Aorta (tissue), 5 donors: ENCODE measurements at places on chromosomes 6 and 20. TPM values are rescaled to one million over a fixed set of nuclear protein-coding genes. Genes with fewer than 3 reads are reported as not detected.

DNA sequence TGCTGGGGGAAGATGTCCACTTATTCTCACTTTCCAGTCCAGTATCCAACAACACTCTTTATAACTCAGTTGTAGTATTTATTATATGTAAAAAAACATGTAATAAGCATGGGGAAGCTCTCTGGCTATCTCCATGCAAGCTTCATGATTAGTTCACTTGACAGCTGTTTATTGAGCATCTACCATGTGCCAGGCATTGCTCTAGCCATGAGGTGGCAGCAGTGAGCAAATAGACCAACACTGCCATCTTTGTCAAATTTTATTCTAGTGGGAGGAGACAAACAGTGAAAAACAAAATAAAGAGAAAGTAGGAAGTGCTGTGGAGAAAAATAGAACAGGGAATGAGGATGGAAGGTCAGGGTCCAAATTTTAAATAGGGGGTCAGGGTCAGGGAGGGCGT is 131.8 kb downstream of the CFAP61 start:
- H3K4me3 ChIP-seq, result no peak overlapping the region
- no peaks in the 10 kb centered on the region for H3K27me3 ChIP-seq
- no peak for DNase-seq

GRCh38 chr6:152338335-152339125 is 298.6 kb downstream of the SYNE1 start:
- DNase-seq, result peak; percentile 61
- peaks cover 12% of the 10 kb centered on the region for H3K36me3 ChIP-seq
- H3K4me1 ChIP-seq, result no peaks in the 10 kb centered on the region

FAM184A gene
- total RNA-seq, result 4.8 TPM

BPIFB1 gene
- total RNA-seq, result not detected

TRIM31 gene
- not detected for total RNA-seq

SGK2 gene
- 3.4 TPM for total RNA-seq

HLA-E gene
- total RNA-seq, result 373 TPM

CALHM5 gene
- total RNA-seq, result 11.5 TPM

DNA sequence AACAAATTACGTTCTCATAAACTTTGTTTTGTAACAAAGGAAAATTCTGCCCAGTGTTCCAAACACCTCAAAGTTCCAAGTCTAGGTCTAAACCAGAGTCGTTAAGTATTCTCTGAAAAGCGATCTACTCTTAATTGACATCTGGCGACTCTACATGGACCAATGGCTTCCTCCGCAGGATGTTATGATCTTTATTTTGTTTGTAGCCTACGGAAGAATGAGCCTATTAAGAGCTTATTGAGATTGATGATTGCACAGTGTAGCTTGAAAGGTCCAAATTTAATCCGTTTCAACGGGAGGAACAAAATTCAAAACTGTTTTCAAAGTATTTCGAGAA is 61.1 kb downstream of the FAM217A start:
- H3K27me3 ChIP-seq, result no peaks in the 10 kb centered on the region
- DNase-seq, result no peak
- peak overlapping the region; percentile 76 for H3K4me3 ChIP-seq
- peaks cover 2% of the 10 kb centered on the region for H3K4me1 ChIP-seq

DNA sequence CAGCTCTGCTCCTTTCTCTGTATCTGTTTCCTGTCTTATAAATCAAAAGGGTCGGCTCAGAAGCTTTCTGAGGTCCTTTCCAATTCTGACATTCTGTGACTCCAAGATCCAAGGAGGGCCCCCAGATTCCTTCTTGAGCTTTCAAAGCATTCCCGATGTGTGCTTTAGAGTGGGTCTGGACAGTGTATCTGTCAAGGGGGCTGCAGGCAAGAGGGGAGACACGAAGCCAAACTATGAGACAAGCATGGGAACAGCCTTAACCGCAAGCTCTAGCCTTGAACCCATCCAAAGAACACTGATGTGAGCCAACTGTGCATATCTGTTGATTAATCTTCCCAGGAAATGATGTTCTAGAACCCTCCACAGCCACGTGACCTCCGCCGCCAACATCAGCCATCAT is 73.8 kb downstream of the TSHZ2 start:
- no peaks in the 10 kb centered on the region for H3K27me3 ChIP-seq
- DNase-seq, result no peak
- H3K4me1 ChIP-seq, result no peaks in the 10 kb centered on the region
- no peak overlapping the region for H3K4me3 ChIP-seq
- H3K27ac ChIP-seq, result no peak overlapping the region

DNA sequence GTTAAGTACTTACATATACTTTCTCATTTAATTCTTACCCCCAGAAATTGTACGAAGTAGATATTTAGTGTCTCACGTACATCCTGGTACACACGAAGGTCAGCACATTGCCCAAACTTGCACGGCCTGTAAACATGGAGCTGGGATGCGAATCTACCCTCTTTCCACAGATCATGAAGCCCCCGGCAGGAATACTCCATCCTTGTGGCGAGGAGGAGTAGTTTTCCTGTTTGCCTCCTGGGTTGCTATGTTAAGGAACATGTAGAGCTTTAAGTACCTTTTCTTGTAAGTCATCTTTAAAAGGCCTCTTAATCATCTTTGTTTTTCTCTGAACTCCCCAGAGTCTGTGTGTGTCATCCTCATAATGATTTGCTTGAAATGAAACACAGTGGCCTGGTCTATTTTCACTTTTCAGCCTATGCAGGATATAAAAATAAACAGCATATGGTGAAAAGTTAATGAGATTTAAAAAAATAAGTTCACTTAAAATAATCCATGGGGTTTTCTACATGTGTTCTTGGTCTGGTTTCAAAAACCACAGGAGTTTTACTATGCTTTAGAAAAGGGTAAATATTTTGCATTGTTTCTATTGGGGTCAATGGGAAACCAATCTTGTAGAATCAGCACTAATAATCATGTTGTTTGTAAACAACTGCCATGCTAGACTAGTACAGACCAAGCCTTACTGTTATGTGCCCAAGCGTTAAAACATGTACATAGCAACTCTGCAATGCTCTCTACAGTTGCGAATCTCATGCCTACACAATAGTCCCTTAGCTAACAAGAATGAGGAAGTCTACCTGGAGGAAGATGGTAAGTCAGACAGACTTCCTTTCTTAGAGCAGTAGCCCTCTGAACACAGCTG is 9.3 kb upstream of the ARID1B start:
- no peak overlapping the region for H3K27ac ChIP-seq
- H3K36me3 ChIP-seq, result no peaks in the 10 kb centered on the region
- no peaks in the 10 kb centered on the region for H3K4me1 ChIP-seq

DNA sequence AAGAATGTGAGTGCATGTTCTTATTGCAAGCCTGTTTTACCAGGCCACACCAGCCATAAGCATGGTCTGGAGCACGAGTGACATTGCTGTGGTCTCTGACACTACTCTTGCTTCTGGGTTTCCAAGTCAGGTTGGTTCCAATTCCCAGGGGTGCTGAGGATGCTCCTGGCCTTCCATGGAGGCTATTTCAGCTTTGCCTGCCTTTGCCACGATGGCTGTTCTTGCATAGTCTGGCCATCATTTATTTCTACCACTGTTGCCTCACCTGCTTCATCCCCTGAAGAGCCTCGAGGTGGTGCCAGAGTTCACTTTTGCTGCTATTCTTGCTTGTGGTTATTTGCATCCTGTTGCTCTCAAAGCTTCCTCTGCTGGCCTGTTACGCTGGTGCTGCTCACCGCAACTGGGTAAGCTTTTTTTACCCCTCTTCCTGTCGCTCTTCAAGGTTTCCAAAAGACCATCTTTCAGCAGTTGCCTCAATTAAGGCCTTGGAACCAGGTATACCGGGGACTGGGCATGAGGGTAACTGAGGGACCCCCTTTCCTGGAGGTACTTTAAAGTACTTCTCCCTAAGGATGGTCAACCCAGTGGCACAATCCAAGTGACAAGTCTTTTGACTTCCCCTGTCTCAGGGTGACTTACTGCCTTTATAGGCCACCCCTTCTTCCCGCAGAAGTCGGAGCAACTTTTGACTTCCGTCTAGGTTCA is 64.5 kb downstream of the AKAP7 start:
- H3K27ac ChIP-seq, result no peak overlapping the region
- H3K4me3 ChIP-seq, result no peak overlapping the region
- no peaks in the 10 kb centered on the region for H3K27me3 ChIP-seq
- no peaks in the 10 kb centered on the region for H3K4me1 ChIP-seq
- H3K36me3 ChIP-seq, result peaks cover 2% of the 10 kb centered on the region

EYA4 gene
- total RNA-seq, result 4.4 TPM
